ENCODE measurements at places on chromosomes 4 and X.
A peak's percentile ranks its signal among the peaks of the same experiment; 100 is the strongest.

DNA sequence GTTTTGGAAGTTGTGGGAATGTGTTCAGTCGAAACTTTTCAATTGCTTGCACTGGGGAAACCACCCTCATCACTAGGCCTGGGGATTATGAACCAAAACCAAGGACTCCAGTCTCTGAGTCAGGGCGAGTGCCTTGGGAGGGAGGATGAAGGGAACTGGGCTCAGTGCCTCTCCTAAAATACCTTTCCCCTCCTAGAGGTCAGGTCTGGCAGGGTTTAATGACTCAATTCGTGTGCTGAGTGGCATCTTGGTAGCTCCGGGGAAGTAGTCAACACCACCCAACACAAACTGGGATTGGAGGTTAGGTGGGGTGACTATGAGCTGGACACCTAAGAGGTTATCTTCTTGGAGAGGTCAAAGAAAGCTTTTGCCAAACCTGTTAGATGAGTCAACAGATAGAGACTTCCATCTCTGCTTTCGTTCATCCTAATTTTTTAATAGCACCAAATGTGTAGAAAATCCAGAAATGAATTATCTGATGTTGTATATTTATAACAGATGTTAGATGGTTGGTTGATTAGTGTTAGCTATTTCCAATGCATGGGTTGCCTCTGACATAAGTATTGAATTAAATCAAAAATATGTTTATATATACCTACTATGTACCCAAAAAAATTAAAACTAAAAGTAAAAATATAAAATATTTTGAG, 202.8 kb downstream of the SHROOM3 start:
- DNase-seq: no peak

DNA sequence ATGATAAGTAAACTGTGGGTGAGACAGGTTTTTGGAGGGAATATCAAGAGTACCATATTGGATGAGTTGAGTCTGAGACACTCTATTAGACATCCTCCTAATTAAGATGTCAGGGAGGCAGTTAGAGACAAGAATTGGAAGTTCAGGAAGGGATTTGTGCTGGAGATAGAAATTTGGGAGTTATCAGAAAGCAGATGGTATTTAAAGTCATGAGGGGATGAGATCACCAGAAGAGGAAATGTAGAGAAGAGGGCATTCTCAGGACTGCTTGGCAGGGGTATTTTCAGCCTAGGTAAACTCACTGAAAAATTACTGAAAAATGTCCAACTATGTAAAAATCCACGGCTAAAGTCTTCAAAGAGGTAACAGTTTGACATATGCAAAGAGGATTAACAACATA, 161.6 kb upstream of the PGRMC2 start:
- no peak for DNase-seq

GRCh38 chr4:58064653-58065052, 954.5 kb upstream of the IGFBP7 start:
- no peak for DNase-seq

- peak; percentile 75 for DNase-seq
These were observed 7.2 kb downstream of the ZNF185 start for GRCh38 chrX:152905081-152905420.

GRCh38 chr4:99875071-99875470, 19.2 kb downstream of the LAMTOR3 start:
- DNase-seq: no peak

GRCh38 chr4:87465739-87466366, 43.5 kb downstream of the NUDT9 start:
- peak; percentile 21 for DNase-seq

DNA sequence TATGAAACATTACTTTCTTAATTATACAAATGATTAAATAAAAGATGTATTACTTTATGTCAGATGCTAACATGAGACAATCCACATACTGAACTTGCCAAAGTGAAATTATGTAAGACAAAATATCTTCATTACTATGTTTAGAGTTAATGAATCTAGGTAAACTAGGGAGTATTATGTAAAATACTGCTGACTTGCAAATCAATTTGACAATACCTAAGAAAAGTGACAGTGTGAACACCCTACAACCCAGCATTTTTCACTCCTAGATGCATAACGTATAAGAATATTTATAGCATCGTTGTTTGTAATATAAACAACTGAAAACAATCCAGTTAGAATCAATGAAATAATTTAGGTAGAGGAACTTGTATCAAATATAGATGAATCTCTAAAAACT, 546.3 kb downstream of the MAGEB5 start:
- no peak for DNase-seq

DNA sequence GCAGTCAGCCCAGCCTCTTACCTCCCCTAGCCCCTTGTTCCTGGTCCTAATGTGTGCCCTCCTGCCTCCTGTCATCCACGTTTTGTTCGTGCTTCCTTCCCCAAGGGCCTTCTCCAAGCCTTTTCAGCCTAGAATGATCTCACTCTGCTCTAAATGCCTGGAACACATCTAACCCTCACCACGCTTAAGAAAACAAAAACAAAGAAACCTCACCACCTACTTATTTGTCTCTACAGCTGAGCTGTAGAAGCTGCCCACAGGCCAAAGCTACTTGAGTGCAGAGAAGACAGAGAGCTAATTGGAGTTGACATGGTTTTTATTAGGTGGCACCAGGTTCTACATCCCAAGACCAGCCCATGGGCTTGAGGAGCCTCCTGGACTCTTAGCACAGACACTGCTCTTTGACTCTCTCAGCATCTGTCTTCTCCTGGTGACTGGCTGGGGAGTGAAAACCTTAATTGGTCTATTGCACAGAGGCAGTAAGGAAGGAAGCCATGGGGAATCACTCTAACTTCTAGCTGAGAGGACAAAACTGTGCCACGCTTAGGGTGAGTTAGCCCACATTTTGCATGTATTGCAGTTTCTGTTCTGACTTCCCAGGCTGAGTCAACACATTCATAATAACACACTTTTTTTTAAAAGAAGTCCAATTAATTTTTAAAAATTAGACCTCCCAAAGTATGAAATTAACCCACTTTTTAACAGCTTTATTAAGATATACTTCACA, 52.3 kb upstream of the PDK3 start:
- DNase-seq: no peak

DNA sequence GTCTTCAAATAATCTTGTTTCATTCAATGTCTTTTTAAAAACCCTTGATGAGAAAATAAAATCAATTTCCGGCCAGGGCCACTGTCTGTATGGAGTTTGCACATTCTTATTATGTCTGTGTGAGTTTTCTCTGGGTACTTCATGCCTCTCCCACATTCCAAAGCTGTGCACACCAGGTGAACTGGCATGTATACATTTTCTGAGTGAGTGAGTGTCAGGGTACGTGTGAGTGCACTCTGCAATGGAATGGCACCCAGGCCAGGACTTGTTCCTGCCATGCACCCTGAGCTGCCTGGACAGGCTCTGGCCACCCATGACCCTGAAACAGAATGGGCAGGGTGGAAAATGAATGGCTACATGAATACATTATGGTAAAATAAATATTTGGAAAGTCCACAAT, 61.3 kb downstream of the UBE2NL start:
- no peak for DNase-seq

DNA sequence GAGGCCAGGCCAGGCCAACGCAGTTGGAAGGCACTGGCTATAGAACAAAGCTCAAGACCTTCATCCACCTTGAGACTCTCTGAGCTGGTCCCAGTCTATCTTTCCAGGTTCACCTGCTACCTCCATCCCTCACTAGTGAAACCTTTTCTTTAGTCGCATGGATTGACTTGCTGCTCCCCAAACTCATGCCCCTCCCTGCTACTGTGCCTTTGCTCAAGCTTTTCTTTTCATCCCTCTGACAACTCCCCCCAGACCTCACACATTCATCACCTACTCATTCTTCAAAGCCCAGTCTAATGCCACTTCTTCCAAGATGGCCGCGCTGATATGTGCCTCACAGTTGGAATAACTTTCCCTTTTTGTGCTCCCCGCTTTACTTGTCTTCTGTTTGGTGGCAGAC, 58.0 kb downstream of the CNGA2 start:
- no peak for DNase-seq

- no peak for DNase-seq
These were observed 12.8 kb downstream of the PJA1 start for GRCh38 chrX:69152417-69152841.

GRCh38 chr4:18155067-18156041, 133.8 kb upstream of the LCORL start:
- DNase-seq: no peak

- no peak for DNase-seq
These were observed 118.2 kb upstream of the IQCM start for GRCh38 chr4:149933883-149934282.

- DNase-seq: peak; percentile 10
These were observed 181.0 kb upstream of the KCNIP4 start for GRCh38 chr4:22129454-22130029.

DNA sequence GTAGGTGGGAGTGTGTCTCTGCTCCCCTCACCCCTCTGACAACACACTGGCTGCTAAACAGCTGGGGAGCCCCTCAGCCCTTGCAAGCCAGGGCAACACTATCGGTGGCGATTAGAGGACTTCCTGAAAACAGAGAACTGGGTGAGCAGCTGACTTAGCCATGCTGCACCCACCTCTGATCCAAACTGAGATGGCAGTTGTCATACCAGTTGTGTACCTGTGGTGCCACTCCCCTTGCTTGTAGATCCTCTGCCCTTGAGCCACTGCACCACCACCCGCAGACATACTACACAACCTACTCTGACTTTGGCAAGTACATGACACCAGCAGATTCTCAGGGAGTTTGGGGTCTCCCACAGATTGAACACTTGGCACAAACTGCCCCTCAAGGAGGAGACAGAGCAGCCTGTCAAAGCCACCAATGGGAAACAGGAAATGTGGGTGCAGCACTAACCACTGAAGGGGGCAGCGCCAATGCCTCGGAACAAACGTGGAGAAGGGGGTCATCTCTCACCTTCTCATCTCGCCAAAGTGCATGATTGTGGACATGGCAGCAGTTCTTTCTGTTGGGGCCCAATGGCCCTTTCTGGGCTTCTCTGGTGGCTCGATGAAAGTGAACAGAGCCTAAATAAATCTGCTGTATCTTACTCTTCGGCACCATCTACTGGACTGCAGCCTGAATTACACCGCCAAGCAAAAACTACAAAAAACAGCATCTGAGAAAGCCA, 119.8 kb downstream of the NEK1 start:
- DNase-seq: peak; percentile 11

- no peak for DNase-seq
These were observed 3.0 kb downstream of the RBPJ start for GRCh38 chr4:26323821-26324220.

DNA sequence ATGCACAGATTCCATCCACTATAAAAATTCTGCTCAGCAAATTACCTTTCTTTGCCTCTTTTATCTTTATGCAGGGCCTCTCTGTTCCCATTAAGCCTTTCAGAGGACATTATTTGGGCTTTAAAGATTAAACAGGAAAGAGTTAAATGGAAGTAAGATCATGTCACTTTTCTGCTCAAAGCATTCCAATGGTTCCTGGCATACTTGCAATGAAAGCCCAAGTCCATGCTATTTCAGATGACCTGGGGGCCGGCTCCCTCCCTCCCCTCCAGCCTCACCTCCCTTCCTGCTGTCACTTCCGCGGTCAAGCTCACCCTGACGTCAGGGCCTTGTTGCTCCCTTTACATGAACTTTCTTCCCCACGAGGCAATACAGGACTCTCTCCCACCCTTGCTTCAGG, 125.5 kb downstream of the C4orf51 start:
- DNase-seq: no peak

- DNase-seq: no peak
These were observed 866.5 kb upstream of the INTU start for GRCh38 chr4:126766241-126766640.

GRCh38 chr4:170687751-170688150, 598.0 kb upstream of the AADAT start:
- DNase-seq: no peak

- DNase-seq: no peak
These were observed 552 bp downstream of the NKRF start for GRCh38 chrX:119605464-119606279.

DNA sequence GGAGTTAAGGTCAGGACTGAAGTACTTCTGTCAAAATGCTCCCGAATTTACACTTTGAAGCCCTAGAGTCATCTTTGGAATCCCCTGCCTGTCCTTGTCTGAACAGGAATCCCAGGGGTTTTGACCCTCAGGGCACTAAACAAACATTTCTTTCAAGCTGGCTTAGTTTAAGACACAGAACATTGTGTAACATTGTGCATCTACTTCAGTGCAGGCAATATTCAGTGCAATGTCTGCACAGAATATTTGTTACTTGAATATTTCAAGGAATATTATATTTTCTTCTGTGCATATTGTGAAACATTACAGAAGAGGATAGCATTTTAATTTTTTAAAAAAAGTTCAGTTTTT, 763.4 kb downstream of the PCDH18 start:
- DNase-seq: no peak

GRCh38 chr4:8279321-8280157, 10.0 kb downstream of the HTRA3 start:
- DNase-seq: no peak

DNA sequence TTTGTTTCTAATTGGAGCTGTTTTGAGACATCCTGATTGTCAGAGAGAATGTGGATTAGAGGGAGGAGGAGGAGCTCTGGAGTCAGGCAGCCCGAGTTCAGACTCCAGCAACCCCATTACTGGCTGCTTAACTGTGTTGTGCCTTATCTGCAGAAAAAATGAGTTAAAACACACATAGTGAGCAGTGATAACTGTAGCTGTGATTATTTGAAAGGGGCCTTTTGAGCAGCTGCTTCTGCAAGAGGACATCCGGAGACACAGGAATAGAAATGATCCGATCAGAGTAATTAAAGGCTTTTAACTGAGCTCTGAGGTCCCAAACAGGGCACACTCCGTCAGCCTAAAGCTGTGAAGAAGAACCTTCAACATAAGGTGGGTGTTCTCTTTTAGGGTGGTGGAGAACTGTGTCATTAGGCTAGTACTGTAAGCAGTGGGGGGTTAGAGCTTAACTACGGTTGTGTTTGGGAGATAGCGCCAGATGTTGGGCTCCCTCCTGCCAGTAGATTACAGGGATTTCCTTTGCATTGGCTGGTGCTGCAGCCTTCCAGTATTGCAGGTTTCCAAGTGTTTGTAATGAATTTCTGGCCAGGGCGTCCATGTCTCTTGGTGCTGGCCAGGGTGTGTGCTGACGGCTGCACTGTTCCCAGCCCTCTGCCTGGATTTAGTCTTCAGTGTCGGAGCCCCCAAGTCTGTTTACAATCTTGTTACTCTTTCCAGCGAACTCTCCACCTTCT, 24.3 kb downstream of the ADD1 start:
- no peak for DNase-seq

- no peak for DNase-seq
These were observed 49.1 kb upstream of the GAB1 start for GRCh38 chr4:143287572-143287923.
